ENCODE measurements at places on chromosomes 11 and 22. TPM values are rescaled to one million over a fixed set of nuclear protein-coding genes. Genes with fewer than 3 reads are reported as not detected.

The SLC22A25 gene
- not detected for total RNA-seq

The OR8G1 gene
- total RNA-seq, result not detected

The AIP gene
- total RNA-seq, result 50.1 TPM

The CEP164 gene
- 42.8 TPM for total RNA-seq

The CTSD gene
- total RNA-seq, result 95.5 TPM
